ENCODE measurements at places on chromosomes 16 and 17. TPM values are rescaled to one million over a fixed set of nuclear protein-coding genes. Genes with fewer than 3 reads are reported as not detected.

The CACNG5 gene
- total RNA-seq = not detected

The DNAH2 gene
- total RNA-seq = 0.32 TPM

The NLRP1 gene
- total RNA-seq = 145 TPM

The TAC4 gene
- total RNA-seq = not detected

The ITGAD gene
- 19.3 TPM for total RNA-seq

The TPSD1 gene
- total RNA-seq = not detected

The KCNH4 gene
- total RNA-seq = 0.52 TPM

DNA sequence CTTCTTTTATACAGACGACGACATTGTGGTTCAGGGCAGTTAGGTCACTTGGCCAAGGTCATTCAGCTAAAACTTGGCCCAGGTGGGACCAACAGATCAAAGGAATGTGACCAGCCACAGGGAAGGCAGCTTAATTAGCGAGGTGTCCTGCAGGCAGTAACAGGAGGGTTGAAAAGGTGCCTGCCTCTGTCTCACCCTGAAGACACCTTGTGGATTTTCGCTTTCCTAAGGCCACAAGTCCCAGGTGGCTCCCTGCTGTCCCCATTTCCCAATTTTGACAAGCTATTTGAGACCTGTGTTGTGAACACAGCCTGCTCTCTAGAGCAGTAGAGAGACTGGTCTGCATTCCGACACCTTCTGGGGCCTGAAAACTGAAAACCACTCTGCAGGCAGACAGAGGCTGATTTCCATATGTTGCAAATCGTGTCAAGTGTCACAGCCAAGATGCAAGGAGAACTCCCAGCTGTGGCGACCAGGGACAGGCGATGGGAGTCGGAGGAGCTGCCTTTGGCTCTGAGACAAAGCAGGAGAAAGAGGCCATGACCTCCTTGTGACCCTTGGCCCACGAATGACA lies 593.1 kb upstream of the CDH5 start:
- no peaks in the 10 kb centered on the region for H3K27me3 ChIP-seq
- no peak for DNase-seq
- H3K4me1 ChIP-seq = no peaks in the 10 kb centered on the region
- no peaks in the 10 kb centered on the region for H3K36me3 ChIP-seq

DNA sequence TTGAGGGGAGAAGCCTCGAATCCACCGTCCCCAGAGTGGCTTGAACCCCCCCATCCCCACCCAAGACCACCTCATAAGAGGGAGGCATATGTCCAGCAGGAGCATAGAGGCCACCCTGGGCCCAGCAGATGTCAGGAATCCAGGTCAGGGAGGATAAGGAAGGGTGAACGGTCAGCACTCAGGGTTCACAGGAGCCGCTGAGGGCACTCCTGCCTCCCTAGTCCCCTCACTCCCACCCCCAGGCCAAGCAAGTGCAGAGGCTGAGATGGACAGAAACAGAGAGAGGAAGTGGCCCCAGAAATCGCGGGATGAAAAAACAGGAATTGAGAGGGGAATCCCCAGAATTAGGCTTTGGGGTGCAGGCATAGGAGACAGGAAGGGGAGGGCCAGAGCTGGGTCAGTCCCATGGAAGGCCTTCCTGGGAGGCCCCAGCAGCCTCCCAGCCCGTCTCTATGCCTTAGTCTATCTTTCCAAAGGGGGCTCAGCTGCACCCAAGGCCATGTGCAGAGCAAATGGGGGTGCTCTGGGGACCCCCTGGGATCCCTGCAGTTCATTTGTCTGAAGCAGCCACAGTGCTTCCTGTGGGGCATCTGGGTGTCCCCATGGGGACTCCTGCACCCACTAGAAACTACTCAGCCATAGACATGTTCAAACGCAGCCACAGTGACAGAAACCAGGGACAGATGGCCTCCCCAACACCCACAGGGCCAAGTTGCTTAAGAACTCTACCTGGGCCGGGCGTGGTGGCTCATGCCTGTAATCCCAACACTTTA lies 1.7 kb downstream of the CMTM3 start:
- peak; percentile 71 for DNase-seq
- peak overlapping the region; percentile 71 for H3K4me3 ChIP-seq
- peaks cover 63% of the 10 kb centered on the region for H3K4me1 ChIP-seq
- H3K27ac ChIP-seq = peak overlapping the region; percentile 91
- peaks cover 25% of the 10 kb centered on the region for H3K36me3 ChIP-seq

- no peak overlapping the region for H3K4me3 ChIP-seq
- no peak for DNase-seq
- no peaks in the 10 kb centered on the region for H3K4me1 ChIP-seq
- H3K36me3 ChIP-seq = peaks cover 12% of the 10 kb centered on the region
- no peak overlapping the region for H3K27ac ChIP-seq
These were observed 57.8 kb downstream of the LMF1 start for GRCh38 chr16:912684-913613.

- H3K27me3 ChIP-seq = no peaks in the 10 kb centered on the region
- H3K27ac ChIP-seq = no peak overlapping the region
- peaks cover 60% of the 10 kb centered on the region for H3K4me1 ChIP-seq
- no peak overlapping the region for H3K4me3 ChIP-seq
- H3K36me3 ChIP-seq = no peaks in the 10 kb centered on the region
- DNase-seq = peak; percentile 19
These were observed 16.4 kb downstream of the PIMREG start for GRCh38 chr17:6460531-6461161.

GRCh38 chr17:27610304-27610677 lies 20.7 kb upstream of the LGALS9 start:
- no peaks in the 10 kb centered on the region for H3K27me3 ChIP-seq
- DNase-seq = no peak
- H3K4me1 ChIP-seq = peaks cover 19% of the 10 kb centered on the region
- peaks cover 90% of the 10 kb centered on the region for H3K36me3 ChIP-seq

- H3K4me1 ChIP-seq = peaks cover 17% of the 10 kb centered on the region
- H3K27ac ChIP-seq = no peak overlapping the region
- H3K4me3 ChIP-seq = no peak overlapping the region
- H3K27me3 ChIP-seq = peaks cover 24% of the 10 kb centered on the region
- no peaks in the 10 kb centered on the region for H3K36me3 ChIP-seq
These were observed 156.7 kb downstream of the ZNF423 start for GRCh38 chr16:49698931-49699840.

- H3K4me3 ChIP-seq = no peak overlapping the region
- no peaks in the 10 kb centered on the region for H3K27me3 ChIP-seq
- DNase-seq = peak; percentile 87
- no peaks in the 10 kb centered on the region for H3K36me3 ChIP-seq
- H3K4me1 ChIP-seq = peaks cover 37% of the 10 kb centered on the region
- H3K27ac ChIP-seq = peak overlapping the region; percentile 34
These were observed 59.9 kb downstream of the PRMT7 start for GRCh38 chr16:68370581-68371275.

GRCh38 chr16:24580665-24581064 lies 41.3 kb downstream of the RBBP6 start:
- no peak overlapping the region for H3K27ac ChIP-seq
- H3K27me3 ChIP-seq = no peaks in the 10 kb centered on the region
- H3K36me3 ChIP-seq = no peaks in the 10 kb centered on the region

GRCh38 chr17:14366199-14366598 lies 65.3 kb downstream of the HS3ST3B1 start:
- no peak for DNase-seq
- H3K27me3 ChIP-seq = no peaks in the 10 kb centered on the region
- no peaks in the 10 kb centered on the region for H3K36me3 ChIP-seq
- no peak overlapping the region for H3K27ac ChIP-seq

DNA sequence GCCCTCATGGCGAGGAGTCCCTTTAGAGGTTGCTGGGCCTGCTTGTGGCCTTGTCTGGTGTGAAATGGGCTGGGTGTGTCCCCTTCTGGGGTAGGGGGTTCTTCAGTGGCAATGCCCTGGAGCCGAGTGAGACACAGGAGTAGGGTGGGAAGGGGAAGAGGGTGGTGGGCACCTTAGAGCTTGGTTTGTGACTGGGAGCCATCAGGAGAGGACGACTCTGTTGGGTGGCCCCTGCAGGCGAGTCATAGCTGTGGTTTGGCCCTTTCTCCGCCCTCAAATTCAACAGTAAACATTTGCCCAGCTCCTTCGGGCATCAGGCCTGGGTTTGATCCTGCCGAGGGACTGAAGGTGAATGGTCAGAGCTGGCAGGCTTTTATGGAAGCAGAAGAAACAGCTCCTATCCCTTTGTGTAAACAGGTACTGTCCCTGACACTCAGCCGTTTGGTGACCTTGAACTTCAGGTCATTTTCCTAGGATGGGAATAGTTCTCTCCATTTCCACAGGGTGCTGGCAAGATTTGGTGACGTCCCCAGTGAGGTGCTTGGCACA lies 2.9 kb downstream of the E4F1 start:
- H3K4me1 ChIP-seq = peaks cover 74% of the 10 kb centered on the region
- H3K27me3 ChIP-seq = no peaks in the 10 kb centered on the region
- peaks cover 55% of the 10 kb centered on the region for H3K36me3 ChIP-seq
- H3K4me3 ChIP-seq = no peak overlapping the region

DNA sequence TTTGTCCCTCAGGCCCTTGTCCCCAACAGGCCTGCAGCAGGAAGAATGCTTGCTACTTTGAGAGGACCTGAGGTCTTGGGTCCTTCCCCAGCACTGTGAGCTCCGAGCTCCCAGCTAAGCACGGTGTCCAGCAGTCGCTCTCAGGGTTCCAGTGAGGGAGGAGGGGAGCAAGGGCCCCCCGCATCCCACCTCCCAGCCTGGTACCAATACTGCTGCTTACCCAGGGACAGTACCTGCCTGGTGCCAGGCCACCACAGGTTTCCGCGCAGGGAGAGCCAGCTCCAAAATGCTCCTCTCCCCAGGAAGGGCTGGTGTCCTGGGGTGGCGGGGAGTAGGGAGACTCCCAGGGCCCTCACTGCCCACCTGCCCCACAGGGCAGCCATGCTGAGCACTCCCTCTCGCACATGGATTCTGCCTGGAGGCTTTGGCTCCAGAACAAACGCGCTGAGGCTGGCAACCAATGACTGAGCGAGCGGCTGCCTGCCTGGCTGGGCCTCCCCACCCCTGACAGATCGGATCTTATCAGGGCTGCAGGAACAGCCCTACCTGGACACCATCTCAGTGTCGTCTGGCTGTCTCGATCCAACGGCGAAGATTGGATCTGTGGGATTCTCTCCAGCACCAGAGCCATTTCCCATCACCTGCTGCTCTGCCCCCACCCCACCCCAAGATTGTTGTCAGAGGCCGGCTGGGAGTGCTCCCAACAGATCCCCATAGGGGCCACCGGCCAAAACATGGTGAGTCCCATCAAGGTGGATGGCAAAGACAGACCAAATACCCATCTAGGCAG lies 2.4 kb downstream of the DOK4 start:
- peak; percentile 71 for DNase-seq
- peaks cover 49% of the 10 kb centered on the region for H3K4me1 ChIP-seq
- no peak overlapping the region for H3K27ac ChIP-seq
- H3K36me3 ChIP-seq = no peaks in the 10 kb centered on the region
- H3K4me3 ChIP-seq = no peak overlapping the region

- no peaks in the 10 kb centered on the region for H3K27me3 ChIP-seq
- peak overlapping the region; percentile 98 for H3K27ac ChIP-seq
- H3K36me3 ChIP-seq = peaks cover 23% of the 10 kb centered on the region
- H3K4me3 ChIP-seq = peak overlapping the region; percentile 90
- peak; percentile 94 for DNase-seq
These were observed 537 bp downstream of the CNOT1 start for GRCh38 chr16:58628845-58629732.

DNA sequence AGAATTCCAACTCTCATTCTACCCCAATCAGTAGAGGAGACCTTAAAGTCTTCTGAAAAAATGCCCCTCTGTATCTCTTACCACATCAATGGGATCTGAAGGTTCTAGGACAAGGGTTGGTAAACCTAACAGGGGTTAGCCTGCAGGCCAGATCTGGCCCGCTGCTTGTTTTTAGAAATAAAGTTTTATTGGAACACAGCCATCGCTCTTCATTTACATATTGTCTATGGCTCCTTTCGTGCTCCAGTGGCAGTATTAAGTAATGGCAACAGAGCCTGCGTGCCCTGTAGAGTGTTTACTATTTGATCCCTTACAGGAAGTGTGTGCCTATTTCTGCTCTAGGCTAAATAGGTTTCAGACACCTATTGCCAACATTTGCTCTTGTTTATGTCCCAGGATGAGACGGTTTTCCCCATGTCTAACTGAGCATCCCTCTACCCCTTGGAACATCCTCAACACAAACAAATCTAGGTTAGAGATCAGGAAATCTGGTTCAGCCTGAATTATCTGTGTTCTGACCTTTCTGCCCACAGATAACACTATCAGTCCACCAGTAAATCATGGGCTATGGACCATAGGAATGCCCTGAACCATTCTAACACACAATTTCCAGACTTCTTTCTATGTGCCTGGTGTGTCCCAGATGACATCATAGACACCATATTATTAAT lies 44.2 kb upstream of the ERCC4 start:
- no peaks in the 10 kb centered on the region for H3K4me1 ChIP-seq
- H3K4me3 ChIP-seq = no peak overlapping the region
- no peak for DNase-seq
- H3K36me3 ChIP-seq = no peaks in the 10 kb centered on the region

- H3K36me3 ChIP-seq = peaks cover 19% of the 10 kb centered on the region
- H3K4me3 ChIP-seq = no peak overlapping the region
- no peak for DNase-seq
- no peaks in the 10 kb centered on the region for H3K27me3 ChIP-seq
These were observed 22.9 kb downstream of the TXNDC11 start for GRCh38 chr16:11719762-11720161.

GRCh38 chr16:68356249-68356918 lies 45.6 kb downstream of the PRMT7 start:
- no peak overlapping the region for H3K4me3 ChIP-seq
- peaks cover 21% of the 10 kb centered on the region for H3K4me1 ChIP-seq
- no peaks in the 10 kb centered on the region for H3K27me3 ChIP-seq
- no peak for DNase-seq

- DNase-seq = peak; percentile 86
- H3K4me1 ChIP-seq = peaks cover 53% of the 10 kb centered on the region
- no peaks in the 10 kb centered on the region for H3K36me3 ChIP-seq
- H3K27me3 ChIP-seq = peaks cover 11% of the 10 kb centered on the region
- peak within 1 kb of the TSS; percentile 39 for H3K27ac ChIP-seq
These were observed at the start of gene KIF19 for GRCh38 chr17:74325743-74326379. TSS of gene KIF19 (plus strand) at chr17:74326226. CDS start at chr17:74326350, 124 bp downstream.

DNA sequence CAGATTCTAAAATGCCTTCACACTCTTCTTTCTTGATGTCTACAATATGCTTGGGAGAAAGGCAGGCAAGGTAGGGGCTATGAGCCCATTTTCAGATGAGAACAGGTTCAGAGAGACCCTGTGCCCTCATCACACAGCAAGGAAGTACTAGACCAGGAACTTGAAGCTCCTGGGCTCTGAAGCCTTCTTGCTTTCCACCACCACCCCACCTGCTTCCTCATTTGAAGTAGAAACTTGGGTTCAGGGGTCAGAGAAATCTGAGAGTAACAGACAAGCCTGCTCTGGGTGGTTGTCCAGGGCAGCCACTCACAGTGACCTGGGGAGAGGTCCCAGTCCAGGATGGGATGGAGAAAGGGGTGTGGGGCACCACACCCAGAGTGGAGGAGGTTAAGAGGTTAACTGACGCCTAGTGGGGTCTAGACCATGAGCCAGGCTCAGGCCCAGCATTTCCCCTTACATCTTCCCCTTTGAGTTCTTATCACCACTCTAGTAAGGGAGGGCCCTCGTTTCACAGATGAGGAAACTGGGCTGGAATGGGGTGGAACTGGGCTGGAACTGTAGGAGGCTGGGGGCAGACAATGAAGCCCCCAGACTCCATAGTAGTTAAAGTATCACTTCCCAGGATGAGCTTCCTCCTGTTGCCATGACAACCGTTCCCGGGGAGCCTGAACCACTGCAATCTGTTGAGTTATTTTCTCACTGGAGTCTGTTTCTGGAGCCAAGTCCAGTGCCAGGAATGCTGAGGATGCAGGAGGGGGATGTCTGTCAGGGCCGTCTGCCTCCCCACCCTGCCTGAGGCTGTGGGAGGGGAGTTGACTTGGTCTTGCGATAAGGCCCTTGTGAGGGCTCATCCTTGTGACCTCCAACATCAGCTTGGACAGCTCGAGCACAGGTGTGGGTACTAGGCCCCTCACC lies 16.2 kb upstream of the PHF12 start:
- no peaks in the 10 kb centered on the region for H3K27me3 ChIP-seq
- peak overlapping the region; percentile 74 for H3K27ac ChIP-seq
- no peaks in the 10 kb centered on the region for H3K36me3 ChIP-seq
- peaks cover 19% of the 10 kb centered on the region for H3K4me1 ChIP-seq
- DNase-seq = peak; percentile 70

Data from spleen (tissue), 13 donors.